CD8-positive, alpha-beta memory T cell (primary cell): ENCODE measurements at places on chromosomes 4 and X. TPM values are rescaled to one million over a fixed set of nuclear protein-coding genes. Genes with fewer than 3 reads are reported as not detected.
A peak's percentile ranks its signal among the peaks of the same experiment; 100 is the strongest.

SLC7A11 gene
- total RNA-seq: 0.77 TPM

MAGEA9B gene
- total RNA-seq: not detected

PAGE1 gene
- total RNA-seq: not detected

TEX13C gene
- not detected for total RNA-seq

TMEM192 gene
- total RNA-seq: 20.8 TPM

DNA sequence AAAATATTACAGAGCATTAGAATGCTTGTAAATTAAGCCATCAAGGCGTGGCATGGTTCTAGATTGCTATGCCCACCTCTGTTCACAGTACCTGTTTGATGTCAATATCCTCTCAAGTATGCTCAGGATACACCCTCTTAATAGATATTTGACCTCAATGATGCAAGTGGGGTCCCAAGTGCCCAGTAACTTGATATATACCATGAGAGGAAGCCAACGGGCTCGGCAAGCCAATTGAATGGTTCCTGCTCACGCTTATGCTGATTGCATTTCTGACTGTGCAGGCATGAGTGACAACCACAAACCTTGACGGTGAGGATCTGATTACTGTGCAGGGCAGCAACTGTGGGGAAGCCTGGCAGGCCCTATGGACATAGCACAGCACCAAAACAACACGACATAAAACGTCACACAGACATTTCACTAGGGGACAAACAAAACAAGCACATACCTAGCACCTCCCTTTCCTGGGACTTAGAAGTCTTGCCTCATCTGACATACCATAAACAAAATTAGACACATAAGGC, 179.1 kb upstream of the ETNPPL start:
- H3K36me3 ChIP-seq: no peaks in the 10 kb centered on the region
- no peak for DNase-seq
- peaks cover 3% of the 10 kb centered on the region for H3K27me3 ChIP-seq

- no peak overlapping the region for H3K27ac ChIP-seq
- H3K4me1 ChIP-seq: no peaks in the 10 kb centered on the region
- H3K4me3 ChIP-seq: no peak overlapping the region
- no peak for DNase-seq
Observed at GRCh38 chrX:131083510-131084142, 25.5 kb downstream of the ARHGAP36 start.

DNA sequence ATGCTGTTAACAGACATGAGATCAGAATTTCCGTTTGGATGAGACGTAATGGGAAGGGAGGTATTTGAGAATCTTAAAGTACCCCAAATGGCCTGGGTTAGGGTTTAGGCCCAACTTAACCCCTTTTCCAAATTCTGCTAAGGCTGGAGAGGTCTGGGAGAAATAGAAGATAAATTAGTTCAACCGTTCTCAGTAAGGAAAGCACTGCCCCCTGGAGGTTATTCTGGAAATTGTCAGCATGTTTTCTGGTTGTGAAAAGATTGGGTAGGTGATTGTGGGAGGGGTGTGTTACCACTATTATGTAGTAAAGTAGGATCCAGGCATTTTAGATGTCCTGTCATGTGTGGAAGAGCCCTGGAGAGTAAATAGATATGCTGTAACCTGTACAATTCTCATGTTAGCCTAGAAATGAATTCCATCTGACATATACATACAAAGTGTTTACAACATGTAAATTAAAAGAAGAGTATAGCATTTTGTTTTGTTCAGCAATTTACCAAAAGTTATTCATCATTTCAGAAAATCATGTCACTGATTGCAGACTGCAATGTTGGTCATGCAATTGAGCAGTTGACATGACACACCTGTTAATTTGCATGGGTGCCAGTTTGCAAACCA, 26.8 kb upstream of the GRXCR1 start:
- no peak overlapping the region for H3K4me3 ChIP-seq
- no peaks in the 10 kb centered on the region for H3K4me1 ChIP-seq

DNA sequence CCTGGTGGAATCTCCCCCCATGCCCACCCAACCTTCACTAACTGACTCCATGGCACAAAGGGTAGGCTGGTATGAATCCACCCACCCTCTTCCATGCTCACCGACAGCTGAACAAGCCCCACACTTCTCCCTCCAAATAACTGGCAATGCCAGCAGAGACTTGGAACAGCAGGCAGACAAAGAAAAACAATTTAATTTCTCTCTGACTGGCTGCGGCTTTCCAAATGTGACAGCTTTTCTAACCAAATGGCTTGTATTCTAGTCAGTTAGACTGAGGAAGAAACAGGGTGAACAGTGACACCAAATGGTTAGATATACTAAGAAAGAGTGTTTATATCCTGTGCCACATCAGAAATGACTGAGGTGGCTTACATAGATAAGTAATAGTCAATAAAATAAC, 199.3 kb upstream of the ADAMTS3 start:
- no peaks in the 10 kb centered on the region for H3K36me3 ChIP-seq
- no peaks in the 10 kb centered on the region for H3K4me1 ChIP-seq
- no peak overlapping the region for H3K27ac ChIP-seq
- DNase-seq: no peak

- no peaks in the 10 kb centered on the region for H3K36me3 ChIP-seq
- H3K27ac ChIP-seq: no peak overlapping the region
- H3K27me3 ChIP-seq: no peaks in the 10 kb centered on the region
- no peak for DNase-seq
Observed at GRCh38 chr4:52961666-52962412, 99.7 kb downstream of the RASL11B start.

- DNase-seq: no peak
- no peak overlapping the region for H3K4me3 ChIP-seq
- no peaks in the 10 kb centered on the region for H3K36me3 ChIP-seq
- H3K27me3 ChIP-seq: no peaks in the 10 kb centered on the region
- no peak overlapping the region for H3K27ac ChIP-seq
Observed at GRCh38 chrX:147916375-147916968, 4.8 kb downstream of the FMR1 start.

DNA sequence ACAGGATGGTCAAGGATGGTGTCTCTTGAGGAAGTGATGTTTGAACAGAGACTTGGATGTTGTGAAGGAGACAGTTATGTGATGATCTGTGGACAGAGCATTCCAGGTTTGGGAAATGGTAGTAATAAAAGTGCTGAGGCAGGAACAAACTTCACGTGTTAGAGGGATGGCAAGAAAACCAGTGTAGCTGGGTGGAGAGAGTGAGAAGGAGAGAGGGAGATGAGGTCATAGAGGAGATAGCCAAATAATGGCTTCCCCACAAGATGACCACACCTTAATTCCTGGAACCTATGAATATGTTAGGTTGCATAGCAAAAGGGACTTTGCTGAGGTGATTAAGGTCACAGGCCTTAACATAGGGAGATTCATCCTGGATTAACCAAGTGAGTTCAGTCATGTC, 75.6 kb upstream of the GPR50 start:
- H3K27me3 ChIP-seq: no peaks in the 10 kb centered on the region
- H3K4me3 ChIP-seq: no peak overlapping the region
- no peaks in the 10 kb centered on the region for H3K36me3 ChIP-seq
- DNase-seq: no peak

DNA sequence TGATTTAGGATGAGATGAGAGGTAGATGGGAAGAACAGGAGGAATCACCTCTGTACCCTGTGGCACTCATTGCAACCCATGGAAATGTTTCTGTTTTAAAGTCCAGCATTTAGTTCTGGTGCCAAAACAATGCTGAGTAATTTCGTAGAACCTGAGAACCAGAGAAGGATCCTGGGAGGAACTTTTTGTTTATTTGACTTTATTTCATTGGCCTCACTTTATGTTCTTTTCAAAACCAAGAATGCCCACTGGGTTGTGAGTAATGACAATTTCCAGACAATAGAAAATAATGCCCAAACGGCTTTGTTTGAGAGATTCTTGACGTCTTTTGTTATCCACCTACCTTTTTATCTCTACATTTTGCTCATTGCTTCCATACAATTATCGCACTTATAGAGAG, 111.3 kb downstream of the SHROOM3 start:
- peaks cover 7% of the 10 kb centered on the region for H3K4me1 ChIP-seq
- H3K27ac ChIP-seq: no peak overlapping the region
- H3K4me3 ChIP-seq: no peak overlapping the region
- no peaks in the 10 kb centered on the region for H3K36me3 ChIP-seq
- no peaks in the 10 kb centered on the region for H3K27me3 ChIP-seq
- DNase-seq: no peak

GRCh38 chr4:42497142-42497910, 100.0 kb downstream of the SHISA3 start:
- no peaks in the 10 kb centered on the region for H3K4me1 ChIP-seq
- no peak overlapping the region for H3K4me3 ChIP-seq
- no peaks in the 10 kb centered on the region for H3K27me3 ChIP-seq
- no peak overlapping the region for H3K27ac ChIP-seq
- no peak for DNase-seq
- H3K36me3 ChIP-seq: peaks cover 4% of the 10 kb centered on the region

- no peaks in the 10 kb centered on the region for H3K27me3 ChIP-seq
- no peak overlapping the region for H3K4me3 ChIP-seq
- no peak for DNase-seq
- H3K36me3 ChIP-seq: no peaks in the 10 kb centered on the region
- no peaks in the 10 kb centered on the region for H3K4me1 ChIP-seq
- no peak overlapping the region for H3K27ac ChIP-seq
Observed at GRCh38 chrX:106973433-106974149, 26.4 kb downstream of the MORC4 start.

DNA sequence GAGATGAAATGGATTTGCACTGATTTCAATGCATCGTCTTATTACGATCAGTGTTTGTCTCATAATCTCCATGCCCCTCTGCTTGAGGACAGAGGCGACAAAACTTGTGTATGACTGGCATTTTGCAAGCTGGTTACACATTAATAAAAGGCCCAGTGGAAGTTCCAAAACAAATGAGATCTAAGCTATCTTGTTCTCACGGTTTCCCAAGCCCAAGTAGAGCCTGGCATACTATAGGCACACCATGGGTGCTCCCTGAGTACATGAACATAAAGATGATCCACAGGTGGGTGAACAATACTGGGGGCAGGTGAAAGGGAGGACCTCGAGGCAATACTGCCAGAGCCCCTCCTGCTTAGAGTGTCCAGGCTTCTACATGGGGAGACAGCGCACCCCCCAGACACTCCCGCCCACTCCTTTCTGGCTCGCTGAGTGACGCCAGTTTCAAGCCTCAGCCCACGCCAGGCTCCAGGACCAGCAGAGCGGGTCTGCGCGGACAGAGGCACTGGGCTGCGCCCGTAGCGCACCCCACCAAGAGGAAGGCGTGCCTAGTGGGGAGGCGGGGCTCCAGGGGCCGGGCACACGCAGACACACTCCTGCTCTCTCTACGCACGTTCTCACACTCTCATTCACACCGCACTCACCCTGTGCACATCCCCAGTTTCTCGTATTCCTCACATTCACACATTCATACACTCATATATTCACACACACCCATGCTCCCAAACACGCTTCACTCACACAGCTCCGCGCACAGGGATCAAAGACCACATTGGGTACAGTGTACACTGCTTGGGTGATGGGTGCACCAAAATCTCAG, 8.9 kb upstream of the GSX2 start:
- no peak overlapping the region for H3K27ac ChIP-seq
- no peaks in the 10 kb centered on the region for H3K36me3 ChIP-seq
- DNase-seq: peak; percentile 25
- H3K4me3 ChIP-seq: peak overlapping the region; percentile 62
- peaks cover 14% of the 10 kb centered on the region for H3K4me1 ChIP-seq
- H3K27me3 ChIP-seq: peaks cover 37% of the 10 kb centered on the region

DNA sequence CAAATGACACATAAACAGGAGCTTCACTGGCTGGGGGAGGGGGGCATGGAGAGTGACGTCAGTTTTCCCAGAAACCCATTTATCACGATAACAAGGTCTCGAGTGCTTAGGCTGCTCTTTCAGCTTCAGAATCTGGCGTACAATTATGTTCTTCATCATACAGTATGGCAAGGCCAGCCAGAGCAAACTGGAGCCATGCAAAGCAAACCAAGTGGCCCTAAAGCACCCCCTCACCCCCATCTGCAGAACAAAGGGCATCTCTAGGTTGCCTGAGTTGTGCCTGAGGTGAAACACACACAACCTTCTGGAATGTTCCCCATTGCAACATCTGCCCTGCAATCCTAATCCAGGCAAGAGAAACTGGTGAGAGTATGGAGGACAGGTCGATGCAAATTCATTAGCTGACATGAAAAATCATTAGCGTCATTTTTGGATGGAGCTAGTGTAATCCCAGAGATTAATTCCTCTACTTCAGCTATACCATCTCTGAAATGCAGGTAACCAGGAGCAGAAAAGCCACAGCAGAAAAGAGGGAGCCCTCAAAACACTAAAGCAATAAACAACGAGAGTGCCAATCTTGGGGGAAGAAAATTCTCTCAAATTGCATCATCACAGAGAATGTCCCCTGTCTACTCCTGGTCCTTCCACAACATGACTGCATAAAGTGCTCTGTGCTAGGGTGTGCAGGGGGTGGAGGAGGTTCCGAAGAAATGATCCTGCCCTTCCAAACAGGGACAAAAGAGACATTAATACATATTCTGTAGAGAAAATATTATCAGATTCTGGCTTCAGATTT, 1.8 kb downstream of the SEPTIN6 start:
- H3K36me3 ChIP-seq: no peaks in the 10 kb centered on the region
- peak overlapping the region; percentile 78 for H3K4me3 ChIP-seq
- H3K27ac ChIP-seq: peak overlapping the region; percentile 89
- peaks cover 38% of the 10 kb centered on the region for H3K4me1 ChIP-seq
- no peaks in the 10 kb centered on the region for H3K27me3 ChIP-seq

- no peak overlapping the region for H3K27ac ChIP-seq
- H3K4me1 ChIP-seq: no peaks in the 10 kb centered on the region
- H3K36me3 ChIP-seq: no peaks in the 10 kb centered on the region
- DNase-seq: no peak
- no peak overlapping the region for H3K4me3 ChIP-seq
Observed at GRCh38 chr4:161256716-161257115, 907.1 kb downstream of the FSTL5 start.

GRCh38 chr4:98746530-98746929, 88.1 kb upstream of the TSPAN5 start:
- H3K27ac ChIP-seq: no peak overlapping the region
- H3K36me3 ChIP-seq: no peaks in the 10 kb centered on the region
- no peak overlapping the region for H3K4me3 ChIP-seq
- no peak for DNase-seq

- no peak overlapping the region for H3K4me3 ChIP-seq
- no peaks in the 10 kb centered on the region for H3K36me3 ChIP-seq
- H3K27me3 ChIP-seq: no peaks in the 10 kb centered on the region
Observed at GRCh38 chrX:25726539-25726938, 411.6 kb upstream of the MAGEB18 start.

GRCh38 chr4:108116423-108117168, 52.1 kb downstream of the LEF1 start:
- H3K27ac ChIP-seq: no peak overlapping the region
- no peak overlapping the region for H3K4me3 ChIP-seq
- H3K36me3 ChIP-seq: no peaks in the 10 kb centered on the region
- DNase-seq: peak; percentile 28

DNA sequence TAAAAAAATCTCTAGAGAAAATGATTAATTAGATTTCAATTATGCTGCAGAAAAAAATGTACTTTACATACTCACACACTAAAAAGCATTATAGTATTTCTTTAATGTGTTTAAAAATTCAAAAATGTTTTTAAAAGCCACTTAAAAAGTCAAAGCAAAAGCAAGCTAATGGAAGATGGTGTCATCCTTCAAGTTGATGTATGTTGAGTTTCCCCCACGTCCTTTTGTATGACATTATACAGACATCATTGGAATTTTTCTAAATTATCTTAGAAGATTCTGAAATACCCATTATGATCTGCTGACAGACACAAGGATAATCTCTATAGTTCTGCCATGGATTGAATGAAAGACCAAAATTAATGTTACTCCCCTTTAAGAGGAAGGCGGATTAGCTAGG, 393.7 kb upstream of the TENM3 start:
- no peak overlapping the region for H3K27ac ChIP-seq
- H3K4me1 ChIP-seq: no peaks in the 10 kb centered on the region
- no peak for DNase-seq
- H3K36me3 ChIP-seq: no peaks in the 10 kb centered on the region
- H3K27me3 ChIP-seq: no peaks in the 10 kb centered on the region

GRCh38 chr4:90950385-90950841, 823.2 kb downstream of the CCSER1 start:
- no peaks in the 10 kb centered on the region for H3K4me1 ChIP-seq
- H3K36me3 ChIP-seq: no peaks in the 10 kb centered on the region
- DNase-seq: no peak
- H3K27ac ChIP-seq: no peak overlapping the region
